ENCODE measurements at places on chromosomes 6 and 20.
A peak's percentile ranks its signal among the peaks of the same experiment; 100 is the strongest.

DNA sequence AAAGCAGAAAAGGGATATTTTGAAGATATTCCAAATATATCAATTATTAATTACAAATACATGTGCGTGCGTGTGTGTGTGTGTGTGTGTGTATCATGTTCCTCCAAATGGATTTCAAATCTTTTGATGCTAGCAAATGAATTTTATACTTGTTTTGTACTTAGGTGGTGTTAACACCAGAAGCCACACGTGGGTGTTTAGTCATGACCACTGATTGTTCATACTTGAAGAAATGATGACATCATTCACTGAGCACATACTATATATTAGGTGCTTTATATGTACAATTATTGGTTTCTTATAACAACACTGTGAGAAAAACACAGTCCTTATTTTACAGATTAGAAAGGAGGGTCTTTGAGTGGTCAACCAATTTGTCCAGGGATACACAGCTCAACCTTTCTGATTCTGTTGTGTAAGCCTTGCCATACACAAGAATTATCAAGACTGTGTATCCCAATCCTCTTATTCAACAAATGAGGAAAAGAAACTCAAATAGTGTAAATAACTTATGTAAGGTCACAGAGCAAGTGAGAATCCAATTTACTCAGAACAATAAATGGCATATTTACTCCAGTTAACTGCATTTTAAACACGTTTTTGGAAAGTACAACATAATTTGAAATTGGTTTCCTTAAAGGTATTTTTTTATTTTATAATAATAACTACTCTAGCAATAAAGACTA is 88.5 kb downstream of the BCAS1 start:
- DNase-seq, result no peak

DNA sequence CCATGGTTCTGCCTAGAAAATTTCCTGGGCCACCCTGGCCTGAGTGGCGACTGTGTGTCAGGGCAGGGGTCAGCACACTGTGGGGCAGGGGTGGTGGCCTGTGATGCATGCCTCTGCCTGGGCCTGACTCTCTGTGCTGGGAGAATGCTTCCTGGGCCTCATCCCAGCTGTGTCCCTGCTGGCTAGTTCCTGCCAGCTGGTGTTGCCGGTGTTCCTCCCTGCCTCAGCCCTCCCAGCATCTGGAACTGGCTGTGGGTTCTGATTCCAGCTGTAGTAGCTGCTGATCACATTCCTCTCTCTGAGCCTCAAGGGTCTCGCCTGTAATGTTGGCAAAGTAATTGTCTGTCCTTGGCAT is 101.5 kb downstream of the SYCP2 start:
- DNase-seq, result no peak

DNA sequence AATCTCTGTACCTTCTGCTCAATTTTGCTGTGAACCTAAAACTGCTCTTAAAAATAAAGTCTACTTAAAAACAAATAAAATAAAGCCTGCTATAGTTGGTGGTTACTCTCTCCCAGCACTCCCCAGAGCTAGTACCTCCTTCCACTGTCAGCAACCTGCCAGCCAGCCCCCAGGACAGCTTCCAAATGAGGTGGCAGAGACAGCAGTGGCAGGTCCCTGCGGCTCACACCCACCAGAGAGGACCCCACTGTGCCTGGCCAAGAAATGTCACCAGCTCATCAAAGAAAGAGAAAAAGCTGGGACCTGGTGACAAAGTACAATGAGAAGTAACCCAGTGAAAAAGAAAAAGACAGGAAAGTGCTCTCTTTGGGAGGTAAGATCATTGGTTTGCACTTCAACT is 15.2 kb downstream of the APMAP start:
- no peak for DNase-seq

- no peak for DNase-seq
These were observed 2.3 kb downstream of the BMP7 start for GRCh38 chr20:57263801-57264792.

DNA sequence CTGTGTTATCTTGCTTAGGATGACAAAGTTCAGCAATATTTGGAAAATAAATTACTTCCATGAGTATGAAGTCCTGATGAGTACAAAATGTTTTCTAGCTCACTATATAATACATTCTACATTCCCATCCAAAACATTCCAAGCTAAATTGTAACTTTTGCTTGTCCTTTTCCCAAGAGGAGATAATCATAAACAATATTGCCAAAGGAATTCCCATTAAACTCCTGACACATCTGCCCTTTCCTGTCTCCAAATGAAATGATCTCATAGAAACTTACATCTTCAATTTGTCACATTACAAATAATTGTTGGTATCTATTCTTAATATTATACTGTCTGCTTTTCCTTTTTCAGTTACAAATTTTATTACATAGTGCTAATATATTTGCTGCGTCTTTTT is 20.4 kb upstream of the SENP6 start:
- peak; percentile 36 for DNase-seq

DNA sequence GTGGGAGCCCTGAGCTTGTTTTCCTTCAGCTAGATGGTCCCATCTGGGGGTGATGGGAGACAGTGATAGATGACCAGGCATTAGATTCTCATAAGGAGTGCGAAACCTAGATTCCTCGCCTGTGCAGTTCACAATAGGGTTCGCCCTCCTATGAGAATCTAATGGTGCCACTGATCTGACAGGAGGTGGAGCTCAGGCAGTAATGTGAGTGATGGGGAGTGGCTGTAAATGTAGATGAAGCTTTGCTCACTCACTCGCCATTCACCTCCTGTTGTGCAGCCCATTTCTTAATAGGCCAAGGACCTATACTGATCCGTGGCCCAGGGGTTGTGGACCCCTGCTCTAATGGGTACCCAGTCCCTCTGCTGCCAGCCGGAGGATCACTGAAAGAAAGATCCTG is 20.7 kb upstream of the KCNB1 start:
- no peak for DNase-seq

GRCh38 chr6:105310947-105311346 is 91.9 kb downstream of the PREP start:
- DNase-seq, result no peak

GRCh38 chr6:111329882-111330633 is 153.0 kb downstream of the REV3L start:
- no peak for DNase-seq

- peak; percentile 57 for DNase-seq
These were observed 25.2 kb downstream of the TNFAIP3 start for GRCh38 chr6:137892271-137892708.

GRCh38 chr6:107536180-107536961 is 46.5 kb downstream of the SOBP start:
- no peak for DNase-seq

DNA sequence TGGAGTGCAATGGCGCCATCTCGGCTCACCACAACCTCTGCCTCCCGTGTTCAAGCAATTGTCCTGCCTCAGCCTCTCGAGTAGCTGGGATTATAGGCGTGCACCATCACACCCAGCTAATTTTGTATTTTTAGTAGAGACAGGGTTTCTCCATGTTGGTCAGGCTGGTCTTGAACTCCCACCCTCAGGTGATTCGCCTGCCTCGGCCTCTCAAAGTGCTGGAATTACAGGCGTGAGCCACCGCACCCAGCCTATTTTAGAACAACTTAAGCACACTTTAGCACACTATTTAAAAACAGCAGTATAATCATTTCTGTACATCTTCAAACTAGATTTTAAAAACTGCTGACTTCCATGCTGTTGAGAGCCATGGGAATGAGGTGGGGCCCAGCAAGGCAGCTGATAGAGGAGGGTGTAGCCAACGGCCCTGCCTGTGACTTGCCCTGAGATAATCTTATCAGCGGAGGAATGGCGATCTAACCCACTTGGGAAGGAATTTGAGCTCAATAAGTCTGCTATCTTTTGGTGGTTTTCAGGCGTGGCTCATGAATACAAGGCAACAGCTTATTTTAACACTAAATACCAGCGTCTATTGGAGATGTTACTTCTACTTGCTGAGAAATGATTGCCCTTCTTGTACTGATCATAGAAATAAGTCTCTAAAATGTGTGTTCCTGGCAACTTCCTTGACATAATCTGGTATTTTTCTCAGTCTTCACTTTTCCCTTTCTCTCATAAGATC is 12.1 kb downstream of the ZDHHC14 start:
- DNase-seq, result no peak

- no peak for DNase-seq
These were observed 135.1 kb upstream of the COL21A1 start for GRCh38 chr6:56382416-56382940.

- no peak for DNase-seq
These were observed 135.3 kb upstream of the BMP2 start for GRCh38 chr20:6632187-6632586.
